ENCODE measurements at places on chromosomes 7 and 10. TPM values are rescaled to one million over a fixed set of nuclear protein-coding genes. Genes with fewer than 3 reads are reported as not detected.

Gene SYT15B
- total RNA-seq = 0.30 TPM

Gene DKK1
- not detected for total RNA-seq

Gene CRCP
- total RNA-seq = 32.4 TPM

Gene SFRP4
- total RNA-seq = 0.16 TPM

GRCh38 chr10:82817676-82818422, 942.9 kb downstream of the NRG3 start:
- H3K36me3 ChIP-seq = no peaks in the 10 kb centered on the region
- H3K27me3 ChIP-seq = no peaks in the 10 kb centered on the region
- no peak for DNase-seq

Gene PDK4
- not detected for total RNA-seq

- no peak for DNase-seq
- no peak overlapping the region for H3K27ac ChIP-seq
- no peaks in the 10 kb centered on the region for H3K36me3 ChIP-seq
- H3K27me3 ChIP-seq = no peaks in the 10 kb centered on the region
- H3K4me3 ChIP-seq = no peak overlapping the region
Measured at GRCh38 chr10:73042130-73042529, 54.5 kb downstream of the P4HA1 start.

DNA sequence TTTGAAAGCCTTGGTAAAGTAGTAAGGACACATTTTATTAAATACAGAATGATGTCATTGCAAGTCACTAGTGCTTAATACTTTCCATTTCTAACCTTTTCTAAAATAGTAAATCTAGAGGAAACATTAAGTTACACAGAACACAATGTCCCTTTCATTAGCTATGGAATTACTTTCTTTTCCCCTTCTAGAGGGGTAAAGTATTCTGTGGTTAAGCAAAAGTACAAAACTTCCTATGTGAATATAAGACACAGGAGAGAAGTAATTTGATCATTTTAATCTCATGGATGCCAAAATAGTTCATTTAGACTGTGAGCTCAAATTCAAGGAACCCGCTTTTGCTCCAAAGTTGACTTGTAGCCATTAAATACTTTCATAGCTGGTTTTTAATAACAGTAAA, 49.8 kb downstream of the SEMA3E start:
- H3K36me3 ChIP-seq = no peaks in the 10 kb centered on the region
- no peak for DNase-seq
- no peaks in the 10 kb centered on the region for H3K27me3 ChIP-seq
- no peak overlapping the region for H3K4me3 ChIP-seq
- H3K4me1 ChIP-seq = no peaks in the 10 kb centered on the region
